ENCODE measurements at places on chromosomes 1 and 21.

DNA sequence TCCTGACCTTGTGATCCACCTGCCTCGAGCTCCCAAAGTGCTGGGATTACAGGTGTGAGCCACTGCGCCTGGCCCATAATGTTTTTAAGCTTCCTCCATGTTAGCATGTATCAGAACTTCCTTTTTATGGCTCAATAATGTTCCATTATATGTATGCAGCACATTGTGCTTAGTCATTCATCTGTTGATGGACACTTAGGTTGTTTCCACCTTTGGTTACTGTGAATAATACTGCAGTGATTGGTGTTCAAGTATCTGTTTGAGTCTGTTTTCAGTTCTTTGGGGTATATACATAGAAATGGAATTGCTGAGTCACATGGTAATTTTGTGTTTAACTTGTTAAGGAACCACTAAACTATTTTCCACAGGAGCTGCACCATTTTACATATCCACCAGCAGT is 17.7 kb downstream of the CMPK1 start:
- DNase-seq, result no peak

DNA sequence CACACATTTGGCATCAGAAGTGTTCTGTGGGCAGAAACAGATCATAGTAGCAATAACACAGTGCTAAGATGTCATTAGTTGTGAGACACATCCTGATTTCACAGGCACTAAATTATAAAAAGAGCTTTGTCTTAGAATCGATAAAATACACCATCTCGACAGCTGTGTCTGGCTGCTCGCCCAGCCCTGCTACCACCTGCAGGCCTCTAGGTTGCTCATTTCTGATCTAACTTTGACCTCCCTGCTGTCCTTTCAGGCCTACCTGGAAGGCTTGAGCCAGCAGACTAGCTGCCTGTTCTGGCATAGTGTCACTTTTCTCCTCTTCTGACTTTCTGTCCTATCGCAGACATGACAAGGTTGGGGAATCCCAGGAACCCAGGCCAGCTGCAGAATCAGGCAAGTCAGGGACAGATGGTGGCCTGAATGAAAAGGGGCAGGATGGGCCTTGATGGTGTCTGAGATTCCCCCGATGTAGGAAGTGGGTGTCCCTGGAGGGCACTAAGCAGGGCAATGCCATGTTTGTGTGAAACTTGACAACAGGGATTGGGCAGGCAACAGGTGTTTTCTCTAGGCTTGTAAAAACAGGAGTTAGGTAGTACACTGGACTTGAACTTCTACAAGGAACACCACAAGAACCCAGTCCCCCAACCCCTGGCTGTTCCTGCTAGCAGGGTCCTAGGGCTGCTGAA is 66.6 kb upstream of the RHOU start:
- DNase-seq, result no peak

DNA sequence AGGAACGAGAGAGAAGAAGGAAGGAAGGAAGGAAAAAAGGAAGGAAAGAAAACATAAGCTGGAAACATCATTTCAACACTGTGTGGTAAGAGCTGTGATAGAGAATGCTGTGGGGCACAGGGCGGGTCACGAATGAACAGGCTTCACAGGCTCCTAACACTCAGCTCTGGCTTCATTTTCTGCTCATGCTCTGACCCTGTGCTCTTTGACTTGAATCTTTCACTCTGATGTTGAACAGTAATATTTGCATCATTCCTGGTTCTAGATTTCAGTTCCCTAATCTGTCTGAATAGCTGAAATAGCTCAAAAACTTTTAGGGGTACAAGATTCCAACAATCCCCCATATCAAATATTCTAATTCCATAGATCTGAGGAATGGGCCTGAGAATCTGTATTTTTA is 207.3 kb downstream of the LHX8 start:
- DNase-seq, result no peak

DNA sequence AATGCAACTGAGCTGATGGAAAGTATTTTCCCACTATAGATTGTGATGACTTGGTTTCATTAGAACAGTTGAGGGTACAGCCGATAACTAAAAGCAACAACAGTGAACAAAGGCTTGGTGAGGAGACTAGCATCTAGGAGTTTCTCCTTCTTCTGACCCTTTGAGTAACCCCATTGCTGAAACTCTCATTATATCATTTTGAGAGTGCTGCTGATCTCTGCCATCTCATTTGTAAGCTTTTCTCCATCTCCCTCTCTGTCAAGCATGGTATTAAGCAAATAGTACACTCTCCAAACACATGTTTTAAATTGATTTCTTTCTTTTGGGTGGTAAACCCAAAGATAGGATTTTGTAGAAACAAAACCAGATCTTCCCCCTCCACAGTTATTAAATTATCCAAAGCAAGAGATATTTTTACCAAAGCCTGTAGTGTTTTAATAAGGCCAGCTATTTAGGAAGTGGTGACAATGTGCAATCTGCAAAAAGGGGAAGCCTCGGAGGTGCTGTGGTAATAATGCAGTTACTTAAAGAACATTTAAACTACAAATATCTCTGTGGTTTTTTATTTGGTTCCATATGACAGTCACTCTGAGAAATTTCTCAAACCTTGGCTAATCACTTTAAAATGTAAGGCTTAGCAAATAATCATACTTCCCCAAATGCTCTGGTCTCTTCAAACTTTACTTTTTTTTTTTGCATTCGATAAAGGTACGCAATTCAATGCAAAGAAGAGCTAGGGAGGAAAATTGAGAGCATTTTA is 287.5 kb downstream of the HLX start:
- DNase-seq, result no peak

- DNase-seq, result no peak
Measured at GRCh38 chr1:218281285-218281684, 3.8 kb upstream of the RRP15 start.

DNA sequence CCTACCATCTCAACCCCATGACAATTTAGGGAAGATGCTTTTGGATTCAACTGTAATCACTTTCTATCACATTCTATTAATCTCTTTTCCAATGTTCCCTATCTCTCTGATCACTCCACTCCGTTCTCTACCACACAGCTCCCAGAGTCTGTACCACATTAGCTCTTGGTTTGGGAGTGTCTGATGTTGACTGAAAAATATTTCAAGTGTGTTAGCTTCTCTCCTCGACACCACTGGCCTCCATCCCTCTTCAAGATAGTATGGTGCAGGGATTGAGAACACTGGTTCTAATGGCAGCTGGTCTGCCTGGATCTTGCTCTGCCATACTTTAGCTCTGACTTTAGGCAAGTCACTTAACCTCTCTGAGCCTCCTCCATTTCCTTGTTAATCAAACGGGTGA is 39.9 kb downstream of the ATP1A1 start:
- no peak for DNase-seq

- no peak for DNase-seq
Measured at GRCh38 chr21:24197923-24198322, 1409.4 kb downstream of the MRPL39 start.

DNA sequence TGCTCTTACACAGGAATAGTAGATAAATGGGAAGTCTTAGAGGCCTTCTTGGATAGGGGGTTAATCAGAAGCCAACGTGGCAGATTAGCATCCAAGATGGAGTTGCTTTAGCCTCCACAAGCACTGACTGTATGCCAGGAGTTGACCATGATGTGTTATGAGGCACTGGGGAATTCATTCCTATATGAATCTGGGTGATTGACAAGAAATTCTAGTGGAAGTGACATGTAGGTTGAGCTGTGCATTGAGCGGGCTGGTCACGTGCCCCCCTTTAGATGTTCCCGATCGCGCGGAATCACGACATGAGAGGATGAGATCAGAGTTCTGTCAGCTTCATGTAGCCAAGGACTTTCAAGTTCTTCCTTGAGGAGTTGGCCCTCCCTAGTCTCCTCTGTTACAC is 31.7 kb downstream of the GALNT2 start:
- no peak for DNase-seq

DNA sequence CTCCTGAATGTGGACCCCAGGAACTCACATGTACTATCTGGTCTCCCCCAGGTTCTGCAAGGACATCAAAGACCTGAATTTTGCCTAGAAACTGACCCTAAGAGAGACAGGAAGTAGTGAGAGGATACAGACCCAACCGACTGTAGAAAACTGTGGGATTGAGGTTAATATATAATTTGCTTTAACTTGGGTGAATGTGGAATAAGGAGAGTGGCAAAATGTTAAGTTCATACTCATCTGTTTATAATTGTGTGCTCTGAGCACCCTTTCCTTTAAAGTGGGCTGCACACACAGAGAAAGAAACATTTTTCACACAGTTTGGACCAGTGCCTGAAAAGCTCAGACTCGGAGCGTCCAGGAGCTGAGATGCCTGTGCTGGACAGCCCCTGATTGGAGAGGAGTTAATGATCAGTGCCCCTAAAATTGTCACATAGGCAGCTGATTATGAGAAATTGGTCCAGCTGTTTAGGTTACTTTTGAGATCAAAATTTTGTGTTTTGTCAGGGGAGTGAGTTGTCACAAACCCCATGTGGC is 37.2 kb downstream of the ROR1 start:
- no peak for DNase-seq

- DNase-seq, result no peak
Measured at GRCh38 chr1:110443451-110443850, 7.5 kb upstream of the PROK1 start.

GRCh38 chr1:199042193-199042592 is 403.4 kb downstream of the PTPRC start:
- DNase-seq, result no peak

DNA sequence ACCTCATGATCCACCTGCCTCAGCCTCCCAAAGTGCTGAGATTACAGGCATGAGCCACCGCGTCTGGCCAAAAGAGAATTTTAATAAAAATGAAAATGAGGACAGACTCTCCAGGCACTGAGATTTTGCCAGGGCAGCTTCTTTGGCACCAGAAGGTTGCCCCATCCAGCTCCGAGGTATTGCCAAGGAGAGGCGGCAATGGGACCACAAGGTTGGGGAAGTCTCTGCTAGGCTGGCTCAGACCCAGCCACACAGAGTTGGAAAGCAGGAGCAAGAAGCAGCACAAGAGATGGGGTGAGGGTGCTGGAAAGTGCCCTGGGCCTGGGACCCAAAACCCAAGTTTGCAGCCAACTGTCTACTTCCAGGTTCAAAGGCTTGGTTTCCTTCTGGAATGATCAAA is 200.9 kb downstream of the HHIPL2 start:
- DNase-seq, result no peak

DNA sequence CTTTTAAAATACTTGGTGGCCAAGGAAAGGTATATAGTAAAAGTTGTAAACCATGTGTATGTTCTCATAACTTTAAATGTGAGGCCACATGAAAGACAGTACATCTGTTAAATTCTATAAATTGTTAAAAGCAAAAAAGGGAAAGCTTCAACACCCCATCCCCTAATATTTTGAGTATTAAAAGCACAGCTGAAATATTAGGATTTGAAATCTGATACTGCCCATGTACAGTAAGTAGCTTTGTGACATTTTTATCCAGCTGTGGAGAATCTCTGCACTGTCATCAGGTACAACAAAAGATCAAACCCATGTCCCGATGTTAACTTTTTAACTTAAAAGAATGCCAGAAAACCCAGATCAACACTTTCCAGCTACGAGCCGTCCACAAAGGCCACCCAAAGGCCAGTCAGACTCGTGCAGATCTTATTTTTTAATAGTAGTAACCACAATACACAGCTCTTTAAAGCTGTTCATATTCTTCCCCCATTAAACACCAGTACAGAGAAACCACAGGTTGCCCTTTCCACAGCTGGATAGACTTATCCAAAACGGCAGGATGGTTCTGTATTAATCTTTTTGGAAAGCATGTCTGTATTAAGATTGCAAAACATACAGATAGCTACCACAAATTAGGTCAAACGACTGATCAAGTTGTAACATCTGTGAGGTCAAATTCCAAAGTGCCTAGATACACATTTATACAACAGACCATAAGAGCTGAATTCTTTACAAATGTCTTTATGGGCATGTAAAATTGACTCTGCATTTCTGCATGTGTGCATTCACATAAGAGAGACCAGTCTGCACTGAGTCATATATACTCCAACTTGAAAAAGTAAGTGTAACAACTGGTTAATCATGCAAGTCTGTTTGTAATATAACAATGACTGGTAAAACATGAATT is 5.2 kb downstream of the IRF2BP2 start:
- no peak for DNase-seq

GRCh38 chr1:237542525-237543418 is 347.9 kb downstream of the ZP4 start:
- no peak for DNase-seq

- DNase-seq, result no peak
Measured at GRCh38 chr1:3271866-3272265, 182.6 kb upstream of the ARHGEF16 start.

All from stimulated activated CD8-positive, alpha-beta memory T cell treated with anti-CD3 and anti-CD28 coated beads, Interleukin-4, amount 100 ng/mL, for 1 hour (primary cell).